Erythroblast (primary cell): ENCODE measurements at places on chromosomes 6 and 20.

- no peak for DNase-seq
Observed at GRCh38 chr6:150720774-150721233, 121.1 kb downstream of the PLEKHG1 start.

DNA sequence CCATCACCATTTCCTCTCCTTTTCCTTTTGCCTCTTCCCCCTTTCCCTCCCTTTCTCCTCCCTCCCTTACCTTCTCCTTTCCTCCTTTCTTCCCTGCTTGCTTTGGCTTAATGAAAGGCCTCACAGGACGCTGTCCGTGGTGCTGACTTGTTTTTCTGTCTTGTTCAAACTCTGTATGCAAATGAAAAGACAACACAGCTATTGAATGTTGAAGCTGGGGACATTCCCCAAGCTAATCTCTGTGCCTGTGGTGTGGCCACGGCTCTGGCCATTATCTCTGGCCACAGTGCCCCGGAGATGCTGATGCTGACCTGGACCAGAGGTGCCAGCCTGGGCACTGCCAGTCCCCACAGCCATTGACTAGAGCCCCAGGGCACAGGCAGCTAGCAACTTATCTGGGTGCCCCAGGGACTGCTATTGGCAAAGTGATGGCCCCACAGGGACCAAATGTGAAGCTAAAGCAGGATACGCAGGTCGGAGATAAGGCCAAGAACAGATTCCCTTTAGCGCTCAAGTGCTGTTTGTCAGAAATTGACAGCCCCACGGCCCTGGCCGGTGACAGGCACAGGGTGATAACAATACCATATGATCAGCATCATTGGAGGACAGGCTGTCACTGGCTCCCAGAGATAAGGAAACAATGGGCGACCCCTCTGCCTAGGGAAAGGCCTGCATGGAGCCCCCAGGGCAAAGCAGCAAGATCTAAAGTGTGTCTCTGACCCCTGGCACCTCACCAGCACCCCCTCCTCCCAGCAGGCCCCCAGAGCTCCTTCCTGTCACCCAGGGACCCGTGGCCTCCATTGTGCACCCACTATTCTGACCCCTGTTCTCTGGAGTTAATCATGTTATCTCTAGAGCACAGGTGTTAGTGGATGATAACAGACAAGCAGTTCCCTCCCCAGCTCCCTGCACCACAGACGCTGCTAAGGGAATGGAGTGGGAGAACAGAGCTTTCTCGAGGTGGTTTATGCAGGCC is 31.6 kb upstream of the SLC32A1 start:
- peak; percentile 86 for DNase-seq

DNA sequence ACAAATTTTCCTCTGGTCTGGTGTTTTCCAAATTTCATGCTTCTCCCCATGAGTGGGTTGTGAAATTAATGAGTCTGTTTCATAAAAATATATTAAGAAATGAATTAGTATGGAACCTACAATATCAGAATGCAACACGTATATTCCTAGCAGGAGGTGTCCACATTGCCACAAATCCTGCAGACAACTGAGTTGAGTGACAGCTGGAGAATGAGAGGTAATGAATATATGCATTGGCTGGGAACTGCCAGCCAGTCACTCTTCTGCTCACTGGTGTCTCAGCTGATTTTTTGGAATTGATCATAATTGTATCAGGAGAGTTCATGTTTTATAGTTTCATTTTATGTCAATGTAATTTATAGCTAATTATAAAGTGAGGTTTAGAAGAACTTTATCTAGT is 6.3 kb upstream of the ARFGEF3 start:
- DNase-seq: no peak

- DNase-seq: no peak
Observed at GRCh38 chr20:46990596-46991104, 96.0 kb downstream of the EYA2 start.

DNA sequence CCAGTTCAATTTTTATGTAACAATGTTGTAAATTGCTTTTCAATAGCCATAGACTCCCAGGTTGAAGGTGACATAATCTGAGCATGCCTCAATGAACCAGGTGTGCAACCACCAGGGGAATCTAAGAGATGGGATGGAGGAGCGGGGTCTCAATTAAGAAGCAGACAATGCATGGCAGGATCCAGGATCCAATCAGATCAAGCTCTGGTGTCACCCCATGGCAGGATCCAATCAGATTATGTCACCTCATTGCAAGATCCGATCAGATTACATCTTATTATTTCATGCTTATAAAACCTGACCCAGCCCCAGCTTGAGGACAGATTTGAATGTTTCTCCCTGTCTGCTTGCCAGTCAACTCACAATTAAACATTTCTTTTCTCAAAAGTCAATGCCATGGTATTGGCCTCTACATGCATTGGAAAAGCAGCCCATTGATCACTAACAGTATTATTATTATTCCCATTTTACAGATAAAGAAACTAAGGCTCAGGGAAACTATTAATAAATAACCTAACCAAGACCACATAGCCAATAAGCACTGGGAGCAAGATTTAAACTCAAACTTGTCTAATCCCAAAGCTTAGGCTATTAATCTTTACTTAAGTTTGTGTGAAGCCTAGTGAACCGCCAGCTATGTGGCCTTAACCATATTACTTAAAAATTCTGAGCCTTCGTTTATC is 14.3 kb upstream of the SIRT5 start:
- DNase-seq: no peak

GRCh38 chr6:21587961-21588480 is 5.5 kb upstream of the SOX4 start:
- peak; percentile 46 for DNase-seq

DNA sequence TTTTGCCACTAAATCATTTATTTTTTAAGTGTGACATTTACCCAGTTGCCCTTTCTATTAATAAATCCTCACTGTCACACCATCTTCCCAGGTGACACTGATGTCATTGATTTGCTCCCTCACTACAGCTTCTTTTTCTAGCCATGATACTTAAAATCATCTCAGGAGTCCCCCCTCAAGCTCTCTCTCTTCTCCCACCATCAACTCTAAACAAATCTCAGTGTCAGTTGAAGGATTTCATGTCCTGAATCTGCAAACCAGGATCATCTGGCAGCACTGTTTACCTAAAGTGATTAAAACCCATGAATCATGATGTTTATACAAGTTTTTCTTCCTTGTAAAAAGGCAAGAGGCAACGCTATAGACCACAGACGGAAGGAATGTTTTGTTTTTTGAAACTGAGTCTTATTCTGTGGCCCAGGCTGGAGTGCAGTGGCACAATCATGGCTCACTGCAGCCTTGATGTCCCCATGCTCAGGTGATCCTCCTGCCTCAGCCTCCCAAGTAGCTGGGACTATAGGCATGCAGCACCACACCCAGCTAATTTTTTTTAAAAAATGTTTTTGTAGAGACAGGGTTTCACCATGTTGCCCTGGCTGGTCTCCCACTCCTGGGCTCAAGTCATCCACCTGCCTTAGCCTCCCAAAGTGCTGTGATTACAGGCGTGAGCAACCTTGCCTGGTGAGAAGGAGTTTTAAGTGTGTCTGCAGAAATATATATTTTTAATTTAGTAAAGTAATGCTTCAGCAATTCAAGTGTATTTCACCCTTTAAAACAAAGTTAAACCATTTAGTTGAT is 30.1 kb upstream of the SH3BGRL2 start:
- no peak for DNase-seq

DNA sequence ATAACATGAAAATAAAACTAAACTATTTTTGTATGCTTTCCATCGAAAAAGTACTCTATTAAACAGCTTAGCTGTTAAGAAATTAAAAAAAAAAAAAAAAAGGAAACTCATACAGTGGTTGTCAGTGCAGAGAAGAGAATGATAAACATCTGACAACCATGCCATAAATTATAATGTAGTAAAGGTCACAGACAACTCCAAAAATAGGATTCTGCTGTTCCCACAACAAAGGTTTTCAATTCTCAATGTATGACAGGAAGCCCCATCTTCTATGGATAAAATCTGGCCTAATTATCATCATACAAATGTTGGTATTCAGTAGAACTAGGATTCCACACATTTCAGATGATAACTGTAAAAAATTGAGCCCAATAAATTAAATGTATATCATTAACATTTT is 5.0 kb downstream of the PLN start:
- no peak for DNase-seq

DNA sequence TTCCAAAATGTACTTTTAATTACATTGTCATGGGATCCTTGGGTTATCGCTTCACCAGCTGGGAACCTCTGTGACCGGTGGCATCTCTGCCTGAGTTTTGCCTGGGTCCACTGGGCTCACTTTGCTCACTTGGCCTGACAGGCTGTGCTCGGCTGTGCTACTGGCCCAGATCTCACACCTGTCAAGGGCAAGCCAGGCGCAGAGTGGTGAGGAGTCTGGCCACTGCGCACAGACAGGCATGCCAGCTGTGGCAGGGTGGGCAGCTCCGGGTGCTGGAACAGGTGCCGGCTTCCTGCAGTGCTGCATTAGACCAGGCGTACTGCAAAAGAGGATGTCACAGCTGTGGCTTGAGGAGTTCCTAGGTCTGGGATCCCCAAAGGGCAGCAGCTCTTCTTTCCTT is 489.8 kb downstream of the TENT5A start:
- DNase-seq: no peak

DNA sequence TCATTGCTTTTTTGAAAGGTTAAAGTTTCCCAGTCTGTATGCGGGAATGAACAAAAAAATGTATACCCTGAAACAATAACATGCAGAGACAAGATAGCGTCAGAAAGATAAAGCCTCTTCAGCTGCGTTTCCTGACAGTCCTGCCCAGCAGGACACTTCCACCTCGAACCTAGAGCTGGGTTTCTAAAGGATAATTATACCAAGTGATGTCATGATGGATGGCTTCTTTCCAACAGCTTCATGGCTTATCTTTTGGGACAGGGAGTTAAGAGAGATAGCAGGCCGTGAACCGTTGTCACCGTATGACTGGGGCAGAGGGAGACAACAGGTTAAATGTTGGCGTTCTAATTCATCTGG is 267.6 kb upstream of the SGK1 start:
- peak; percentile 70 for DNase-seq

DNA sequence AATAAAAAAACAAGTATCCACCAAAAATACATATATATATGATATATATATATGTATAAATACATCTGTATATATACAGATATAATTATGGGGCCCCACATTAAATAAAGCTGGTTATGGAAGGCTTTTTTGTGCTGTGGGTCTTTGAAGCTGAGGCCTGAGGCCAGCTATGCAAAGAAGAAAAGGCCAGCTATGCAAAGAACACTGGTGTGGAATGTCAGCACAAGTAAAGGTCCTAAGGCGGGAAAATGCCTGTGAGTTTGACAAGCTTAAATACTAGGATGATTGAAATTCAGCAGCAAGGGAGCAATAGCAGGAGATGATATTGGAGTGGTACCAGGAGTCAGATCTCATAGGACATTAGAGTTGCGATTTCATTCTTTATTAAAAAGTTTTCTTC is 25.2 kb downstream of the ADGRF1 start:
- no peak for DNase-seq

- no peak for DNase-seq
Observed at GRCh38 chr6:80217794-80218193, 111.3 kb downstream of the BCKDHB start.

DNA sequence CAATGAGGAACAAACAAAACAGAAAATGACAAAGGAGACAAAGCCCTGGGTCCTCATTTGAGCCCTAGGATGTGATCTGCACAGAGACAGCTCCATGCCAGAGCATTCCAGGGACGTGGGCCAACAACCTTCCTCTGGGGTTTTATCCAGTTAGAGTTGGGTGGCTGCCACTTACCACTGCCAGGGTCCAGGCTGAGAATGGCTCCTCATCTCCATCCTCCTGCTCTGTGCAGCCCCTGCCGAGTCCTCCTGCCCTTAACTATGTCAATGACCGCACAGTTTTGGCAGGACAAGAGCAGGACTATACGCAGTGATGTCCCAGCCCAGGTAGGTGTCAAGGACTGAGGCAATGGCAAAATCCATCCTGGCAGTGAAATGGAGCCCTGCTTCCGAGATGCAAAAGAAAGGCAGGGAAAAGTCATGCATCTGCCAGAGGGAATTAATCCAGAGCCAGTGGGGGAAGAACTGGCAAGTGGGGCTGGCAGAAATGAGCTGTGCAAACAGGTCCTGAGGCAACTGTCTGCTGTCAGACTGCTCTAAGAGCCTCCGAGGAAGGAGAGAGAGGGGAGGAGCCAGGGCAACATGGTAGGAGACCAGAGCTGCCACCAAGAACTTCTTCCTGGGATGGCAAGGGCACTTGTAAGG is 449.4 kb downstream of the PTPRT start:
- no peak for DNase-seq

DNA sequence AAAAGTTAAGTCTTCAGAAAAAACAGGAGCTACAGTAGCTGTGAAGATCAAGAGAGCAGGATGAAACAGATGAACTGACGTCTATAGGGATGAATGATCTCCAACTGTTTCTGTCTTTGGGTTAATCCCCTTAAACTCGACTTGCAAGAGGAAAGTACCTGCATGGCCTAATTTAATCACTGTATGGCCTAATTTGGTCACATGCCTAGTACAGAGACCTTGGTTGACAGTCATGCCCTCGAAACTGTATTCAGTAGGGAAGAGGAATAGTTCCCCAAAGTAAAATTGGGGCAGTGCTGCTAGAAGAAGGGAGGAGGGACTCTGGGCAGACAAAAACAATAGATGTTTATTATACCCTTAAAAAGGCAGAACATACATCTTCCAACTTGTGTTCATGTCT is 10.0 kb upstream of the SMAP1 start:
- DNase-seq: no peak

GRCh38 chr6:16649241-16649640 is 112.0 kb downstream of the ATXN1 start:
- DNase-seq: no peak

DNA sequence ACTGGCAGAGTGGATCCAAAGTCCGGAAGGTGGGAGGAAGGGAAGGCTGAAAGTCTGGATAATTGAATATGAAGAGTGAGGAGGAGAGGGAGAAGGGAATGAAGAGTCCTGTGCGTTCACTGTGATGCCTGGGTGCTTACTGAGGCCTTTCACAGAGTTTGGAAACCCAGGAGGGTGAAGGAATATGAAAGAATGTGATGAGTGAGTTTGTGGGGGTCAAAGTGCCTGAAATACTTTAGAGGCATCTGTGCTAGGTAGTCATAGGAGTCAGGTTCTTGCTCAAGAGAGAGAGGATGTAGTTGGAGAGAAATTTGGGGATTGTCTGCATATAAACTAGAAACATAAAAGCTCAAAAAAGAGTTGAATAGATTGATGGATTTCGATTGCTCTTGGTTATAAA is 20.7 kb downstream of the NKX2-4 start:
- no peak for DNase-seq

GRCh38 chr6:130922922-130923321 is 95.7 kb downstream of the SMLR1 start:
- no peak for DNase-seq
